ENCODE measurements at places on chromosomes 3 and 15.

- no peak for DNase-seq
Observed at GRCh38 chr15:66078196-66078928, 175.2 kb downstream of the MEGF11 start.

GRCh38 chr3:162721736-162722135 is 1225.1 kb downstream of the OTOL1 start:
- DNase-seq = no peak

GRCh38 chr3:160707187-160707794 is 30.3 kb downstream of the ARL14 start:
- DNase-seq = no peak

- DNase-seq = peak; percentile 32
Observed at GRCh38 chr3:63912768-63913588, 795 bp upstream of the SCAANT1 start.

DNA sequence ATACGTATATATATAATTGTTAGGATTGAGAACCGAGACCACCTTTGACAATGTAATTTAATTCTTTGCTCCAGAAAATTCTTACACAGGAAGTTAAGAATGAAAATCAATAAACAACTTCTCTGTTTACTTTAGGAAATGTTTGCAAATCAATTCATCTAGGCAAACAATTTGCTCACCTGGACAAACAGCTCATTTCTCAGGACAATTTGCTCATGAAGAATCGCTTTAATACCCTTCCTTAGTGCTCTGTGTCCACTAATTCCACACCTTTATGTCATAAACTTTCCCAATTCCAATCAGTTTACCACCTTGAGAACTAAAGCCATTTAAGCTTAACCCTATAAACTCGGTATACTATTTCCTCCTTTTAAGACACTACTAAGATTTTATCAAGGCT is 292.2 kb downstream of the BCHE start:
- no peak for DNase-seq

- DNase-seq = no peak
Observed at GRCh38 chr3:111610612-111611054, 15.5 kb upstream of the ZBED2 start.

GRCh38 chr3:9222956-9223639 is 26.3 kb downstream of the SRGAP3 start:
- no peak for DNase-seq

- no peak for DNase-seq
Observed at GRCh38 chr3:40104441-40104840, 205.1 kb upstream of the EIF1B start.

Measured in activated gamma-delta T cell treated with anti-CD3 and anti-CD28 coated beads, Interleukin-2, amount 50 U/mL, for 16 hours (primary cell).